ENCODE measurements at places on chromosomes 12 and 14.

DNA sequence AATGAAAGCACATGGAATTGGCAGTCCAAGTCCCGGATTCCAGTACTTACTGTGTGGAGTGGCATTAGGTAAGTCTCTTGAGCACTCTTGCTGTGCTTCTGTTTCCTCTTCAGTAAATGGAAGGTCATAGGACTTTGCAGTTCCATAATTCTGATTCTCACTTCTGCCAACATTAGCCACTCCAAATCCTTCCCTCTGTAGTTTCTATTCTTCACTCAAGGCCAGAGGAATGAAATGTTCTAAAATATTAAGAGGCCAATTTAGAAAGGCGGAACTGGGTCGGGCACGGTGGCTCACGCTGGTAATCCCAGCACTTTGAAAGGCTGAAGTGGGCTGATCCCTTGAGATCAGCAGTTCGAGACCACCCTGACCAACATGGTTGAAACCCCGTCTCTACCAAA, 19.8 kb upstream of the SLC5A8 start:
- no peak for DNase-seq

GRCh38 chr12:56520048-56520447, 1.6 kb upstream of the RBMS2 start:
- DNase-seq = peak; percentile 43

GRCh38 chr14:65164068-65164824, 61.9 kb upstream of the MAX start:
- peak; percentile 72 for DNase-seq

DNA sequence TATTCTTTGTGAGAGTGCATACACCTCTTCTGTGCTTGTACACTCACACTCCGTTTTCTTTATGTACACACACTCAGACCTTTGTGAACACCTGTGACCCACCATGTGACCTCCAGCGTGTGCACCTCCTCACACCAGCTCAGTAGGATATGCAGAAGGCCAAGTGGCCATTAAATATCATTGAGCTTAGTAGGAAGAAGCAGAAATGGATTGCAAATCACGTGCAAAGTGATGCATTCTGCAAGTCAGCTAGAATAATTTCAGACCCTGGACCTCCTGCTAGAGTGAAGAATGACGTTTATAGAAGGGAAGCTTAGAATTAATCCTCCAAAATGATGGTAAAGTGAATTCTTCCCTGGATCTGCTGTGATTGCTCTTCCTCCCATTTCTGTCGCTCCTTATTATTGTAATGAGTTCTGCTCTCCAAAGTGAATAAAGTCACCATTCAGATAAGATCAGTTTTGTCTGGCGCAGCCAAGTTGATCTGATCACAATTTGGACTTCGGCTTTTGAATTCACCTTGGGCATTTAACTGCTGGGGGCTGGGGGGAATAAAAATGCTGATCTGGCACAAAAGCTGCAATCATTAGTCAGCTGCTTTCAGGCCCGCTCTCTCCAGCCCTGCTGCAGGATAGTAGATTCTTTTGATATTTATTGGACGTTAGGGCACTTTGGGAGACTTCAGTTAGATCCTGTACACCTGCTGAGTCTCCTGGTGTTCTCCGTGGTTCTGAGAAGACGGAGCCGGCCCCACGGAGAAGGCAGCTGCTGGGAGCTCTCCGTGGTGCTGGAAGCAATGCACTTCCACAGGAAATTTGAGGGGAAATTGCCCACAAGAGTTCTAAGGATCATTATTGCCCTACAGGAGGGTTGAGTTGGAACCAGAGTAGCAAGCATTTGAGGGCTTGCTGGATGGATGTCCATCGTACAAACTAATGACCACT, 12.4 kb upstream of the NRXN3 start:
- DNase-seq = peak; percentile 12

GRCh38 chr12:54409267-54409666, 9.8 kb downstream of the ITGA5 start:
- DNase-seq = no peak

DNA sequence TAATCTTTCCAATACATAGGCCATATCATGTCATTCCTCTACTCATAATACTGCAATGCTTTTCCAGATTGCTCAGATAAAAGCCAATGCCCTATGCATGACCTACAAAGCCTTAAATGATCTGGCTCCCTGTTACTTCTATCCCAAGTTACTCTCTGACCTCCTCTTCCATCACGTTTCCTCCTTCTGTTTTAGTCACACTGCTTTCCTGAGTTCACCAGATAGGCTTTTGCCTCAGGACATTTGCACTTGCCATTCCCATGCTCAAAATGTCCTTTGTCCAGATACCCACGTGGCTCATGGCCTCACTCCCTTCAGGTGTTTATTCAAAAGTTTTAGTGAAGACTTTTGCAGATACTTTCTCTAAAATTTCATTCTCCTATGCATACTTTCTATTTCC, 138.7 kb upstream of the PRICKLE1 start:
- DNase-seq = no peak

Data from suppressor macrophage treated with lipopolysaccharide for 4 hours (primary cell).